ENCODE measurements at places on chromosomes 4 and X.

- no peak for DNase-seq
Observed at GRCh38 chrX:66676413-66676812, 37.5 kb upstream of the EDA2R start.

DNA sequence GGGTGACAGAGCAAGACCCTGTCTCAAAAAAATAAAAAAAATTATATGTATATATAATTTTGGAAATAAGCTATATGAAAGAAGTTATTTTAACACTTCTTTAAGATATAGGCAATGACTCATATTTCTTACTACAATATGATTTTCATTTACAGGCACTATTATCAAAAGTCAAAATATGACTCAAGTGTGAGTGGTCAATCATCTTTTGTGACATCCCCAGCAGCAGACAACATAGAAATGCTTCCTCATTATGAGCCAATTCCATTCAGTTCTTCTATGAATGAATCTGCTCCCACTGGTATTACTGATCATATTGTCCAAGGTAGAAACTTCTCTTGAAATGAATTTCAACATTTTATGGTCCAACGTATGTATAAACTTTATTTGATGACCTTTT, 20.8 kb downstream of the OCIAD1 start:
- DNase-seq = no peak

DNA sequence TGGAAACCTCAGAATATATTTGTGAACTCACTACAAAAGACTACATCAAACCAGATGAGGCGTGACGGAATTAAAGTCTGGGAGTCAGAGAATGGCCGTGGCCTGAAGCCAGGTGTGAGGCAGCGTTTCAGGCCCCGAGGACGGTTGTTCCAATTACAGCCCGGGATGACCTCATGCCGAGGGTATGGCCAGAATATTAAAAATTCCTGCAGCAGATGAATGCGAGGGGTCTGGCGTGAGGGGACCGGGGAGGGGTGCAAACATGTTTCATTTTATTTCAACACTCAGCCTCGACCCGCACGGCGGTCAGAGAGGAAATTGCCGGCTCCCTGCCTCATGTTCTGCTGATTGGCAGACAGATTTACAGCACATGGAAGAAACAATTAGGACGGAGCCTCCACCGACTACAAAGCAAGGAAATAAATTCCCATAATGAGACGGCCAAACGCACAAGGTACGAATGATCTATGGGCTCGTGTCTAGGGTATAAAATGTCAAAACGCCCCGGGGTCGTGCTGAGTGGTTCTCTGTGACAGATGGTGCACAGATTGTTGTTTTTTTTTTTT, 289.7 kb downstream of the SHOX start:
- no peak for DNase-seq

GRCh38 chrX:40936827-40937226, 148.4 kb upstream of the USP9X start:
- no peak for DNase-seq

DNA sequence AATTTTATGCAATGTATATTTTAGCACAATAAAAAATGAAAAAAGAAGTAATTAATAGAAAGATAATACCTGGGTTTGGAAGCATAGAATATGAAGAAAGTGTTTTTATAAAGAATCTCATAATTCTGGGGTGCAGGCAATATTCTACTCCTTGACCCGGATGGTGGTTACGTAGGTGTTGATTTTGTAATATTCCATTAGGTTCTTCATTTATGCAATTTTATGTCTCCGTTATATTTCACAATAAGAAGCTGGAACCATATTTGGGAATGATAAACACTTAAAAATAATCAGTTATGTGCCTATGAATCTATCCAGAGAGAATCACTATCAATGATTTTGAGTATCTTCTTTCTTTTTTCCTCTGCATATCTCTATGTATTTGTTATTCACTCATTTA, 38.5 kb downstream of the CHRNA9 start:
- no peak for DNase-seq

DNA sequence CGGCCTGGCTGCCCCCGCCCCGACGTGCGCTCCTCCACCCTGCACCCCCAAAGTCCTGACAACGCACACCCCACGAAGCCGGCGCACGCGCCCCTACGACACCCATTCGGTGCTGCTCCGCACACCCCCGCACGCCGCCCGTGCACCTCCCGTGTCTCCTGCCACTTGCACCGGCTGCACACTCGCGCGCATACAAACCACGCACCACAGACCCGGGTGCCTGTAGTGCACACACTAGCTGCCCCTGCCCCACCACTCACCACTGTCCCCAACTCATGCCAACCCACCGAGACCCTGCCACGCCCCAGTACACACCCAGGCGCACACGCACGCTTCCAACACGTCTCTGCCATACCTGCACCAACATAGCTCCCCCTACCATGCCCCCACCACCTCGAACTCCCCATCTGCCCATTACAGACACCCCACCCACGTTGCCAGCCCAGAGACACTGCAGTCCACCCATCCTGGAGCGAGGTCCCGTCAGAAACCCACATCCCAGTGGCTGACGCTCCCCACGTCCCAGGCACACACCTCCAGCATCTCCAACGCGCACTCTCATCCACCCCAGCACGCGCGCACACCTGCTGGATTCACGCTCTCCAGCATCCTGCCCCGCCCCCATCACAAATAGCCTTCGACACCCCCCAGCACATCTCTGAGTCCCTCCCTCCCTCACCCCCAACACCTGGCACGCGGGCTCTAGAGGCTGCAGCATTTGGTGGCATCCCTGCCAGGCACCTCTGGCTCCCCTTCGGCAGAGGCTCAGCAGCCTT, 4.2 kb upstream of the DUSP9 start:
- no peak for DNase-seq

- no peak for DNase-seq
Observed at GRCh38 chr4:2304321-2304876, 42.5 kb upstream of the MXD4 start.

GRCh38 chr4:153161226-153161963, 42.8 kb upstream of the TRIM2 start:
- no peak for DNase-seq
